ENCODE measurements at places on chromosomes 3 and 15. TPM values are rescaled to one million over a fixed set of nuclear protein-coding genes. Genes with fewer than 3 reads are reported as not detected.
A peak's percentile ranks its signal among the peaks of the same experiment; 100 is the strongest.

DNA sequence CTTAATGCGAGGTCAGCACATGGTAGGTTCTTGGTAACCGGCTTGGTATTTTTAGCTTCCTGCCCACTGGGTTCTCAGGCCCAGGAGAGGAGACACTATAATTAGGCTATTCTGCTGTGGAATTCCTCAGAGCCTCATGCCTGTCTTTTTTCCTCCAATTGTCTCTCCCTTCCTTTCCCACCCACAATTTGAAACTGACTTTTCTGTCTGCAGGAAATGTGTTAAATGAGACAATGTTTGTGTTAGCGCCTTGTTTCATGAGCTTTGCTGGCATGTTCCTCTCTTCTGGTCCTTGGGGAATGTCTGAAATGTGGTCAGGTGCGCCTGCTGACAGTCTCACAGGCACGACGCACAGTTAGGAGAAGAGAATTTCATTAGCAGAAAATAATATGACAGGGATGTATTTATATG is 223.6 kb upstream of the CTNNB1 start:
- no peak for DNase-seq
- no peak overlapping the region for H3K27ac ChIP-seq
- no peaks in the 10 kb centered on the region for H3K27me3 ChIP-seq
- peaks cover 5% of the 10 kb centered on the region for H3K4me1 ChIP-seq
- H3K4me3 ChIP-seq = no peak overlapping the region

GRCh38 chr15:72342385-72342784 is 22.4 kb upstream of the CELF6 start:
- no peak overlapping the region for H3K4me3 ChIP-seq
- no peak for DNase-seq
- H3K27ac ChIP-seq = no peak overlapping the region
- H3K36me3 ChIP-seq = peaks cover 56% of the 10 kb centered on the region
- H3K27me3 ChIP-seq = no peaks in the 10 kb centered on the region

- no peak for DNase-seq
- no peaks in the 10 kb centered on the region for H3K27me3 ChIP-seq
- no peak overlapping the region for H3K27ac ChIP-seq
- no peaks in the 10 kb centered on the region for H3K4me1 ChIP-seq
These were observed 596.7 kb downstream of the TUSC7 start for GRCh38 chr3:117306299-117306698.

- no peaks in the 10 kb centered on the region for H3K36me3 ChIP-seq
- no peaks in the 10 kb centered on the region for H3K27me3 ChIP-seq
- no peak overlapping the region for H3K27ac ChIP-seq
- H3K4me1 ChIP-seq = no peaks in the 10 kb centered on the region
- DNase-seq = no peak
- no peak overlapping the region for H3K4me3 ChIP-seq
These were observed 405.9 kb downstream of the ROBO1 start for GRCh38 chr3:79361748-79362378.

GRCh38 chr3:128128251-128128650 is 4.6 kb upstream of the RUVBL1 start:
- no peaks in the 10 kb centered on the region for H3K4me1 ChIP-seq
- no peaks in the 10 kb centered on the region for H3K27me3 ChIP-seq
- no peak for DNase-seq
- H3K27ac ChIP-seq = no peak overlapping the region
- no peaks in the 10 kb centered on the region for H3K36me3 ChIP-seq

DNA sequence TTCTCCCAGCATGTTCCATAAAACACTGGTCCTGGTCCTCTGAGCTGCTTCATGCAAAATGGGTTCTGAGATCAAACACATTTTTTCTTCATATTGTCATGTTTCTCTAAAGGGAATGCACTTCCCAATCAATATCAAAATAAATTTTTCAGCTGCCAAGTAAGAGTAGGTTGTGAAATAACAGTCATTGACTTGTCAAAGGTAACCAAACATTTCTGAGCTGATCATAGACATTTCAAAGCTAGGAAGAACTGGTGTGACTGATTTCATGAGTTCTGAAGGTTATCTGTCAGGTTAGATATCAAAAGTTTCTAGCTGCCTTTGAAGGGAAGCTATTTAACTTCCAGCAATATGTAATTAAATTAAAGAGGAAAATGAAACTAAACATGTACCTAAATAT is 770.9 kb downstream of the TBL1XR1 start:
- H3K27ac ChIP-seq = no peak overlapping the region
- H3K27me3 ChIP-seq = no peaks in the 10 kb centered on the region
- no peak overlapping the region for H3K4me3 ChIP-seq

GRCh38 chr3:23402728-23403492 is 199.8 kb downstream of the UBE2E2 start:
- DNase-seq = no peak
- H3K36me3 ChIP-seq = no peaks in the 10 kb centered on the region
- H3K4me3 ChIP-seq = no peak overlapping the region
- no peaks in the 10 kb centered on the region for H3K27me3 ChIP-seq
- H3K4me1 ChIP-seq = peaks cover 3% of the 10 kb centered on the region
- H3K27ac ChIP-seq = no peak overlapping the region

DNA sequence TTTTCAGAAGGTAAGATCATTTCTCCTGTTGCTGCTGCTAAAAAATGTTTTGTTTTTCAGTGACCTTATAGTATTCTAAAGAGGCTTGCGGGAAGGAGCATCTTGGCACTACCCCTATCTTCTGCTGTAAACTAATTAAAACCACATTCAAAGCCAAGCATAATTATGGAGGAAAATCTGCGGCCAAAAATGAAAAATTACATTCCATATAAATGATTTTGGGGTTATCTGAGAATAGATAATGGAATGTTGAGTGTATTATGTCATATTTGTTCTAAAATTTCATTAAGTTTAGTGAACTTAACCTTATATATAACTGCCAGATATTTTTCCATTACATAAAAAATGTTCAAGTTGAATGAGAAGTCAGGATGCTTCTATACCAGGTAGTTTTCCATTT is 170.4 kb upstream of the TMC3 start:
- no peaks in the 10 kb centered on the region for H3K36me3 ChIP-seq
- H3K4me1 ChIP-seq = no peaks in the 10 kb centered on the region
- no peaks in the 10 kb centered on the region for H3K27me3 ChIP-seq
- DNase-seq = no peak
- H3K27ac ChIP-seq = no peak overlapping the region

DNA sequence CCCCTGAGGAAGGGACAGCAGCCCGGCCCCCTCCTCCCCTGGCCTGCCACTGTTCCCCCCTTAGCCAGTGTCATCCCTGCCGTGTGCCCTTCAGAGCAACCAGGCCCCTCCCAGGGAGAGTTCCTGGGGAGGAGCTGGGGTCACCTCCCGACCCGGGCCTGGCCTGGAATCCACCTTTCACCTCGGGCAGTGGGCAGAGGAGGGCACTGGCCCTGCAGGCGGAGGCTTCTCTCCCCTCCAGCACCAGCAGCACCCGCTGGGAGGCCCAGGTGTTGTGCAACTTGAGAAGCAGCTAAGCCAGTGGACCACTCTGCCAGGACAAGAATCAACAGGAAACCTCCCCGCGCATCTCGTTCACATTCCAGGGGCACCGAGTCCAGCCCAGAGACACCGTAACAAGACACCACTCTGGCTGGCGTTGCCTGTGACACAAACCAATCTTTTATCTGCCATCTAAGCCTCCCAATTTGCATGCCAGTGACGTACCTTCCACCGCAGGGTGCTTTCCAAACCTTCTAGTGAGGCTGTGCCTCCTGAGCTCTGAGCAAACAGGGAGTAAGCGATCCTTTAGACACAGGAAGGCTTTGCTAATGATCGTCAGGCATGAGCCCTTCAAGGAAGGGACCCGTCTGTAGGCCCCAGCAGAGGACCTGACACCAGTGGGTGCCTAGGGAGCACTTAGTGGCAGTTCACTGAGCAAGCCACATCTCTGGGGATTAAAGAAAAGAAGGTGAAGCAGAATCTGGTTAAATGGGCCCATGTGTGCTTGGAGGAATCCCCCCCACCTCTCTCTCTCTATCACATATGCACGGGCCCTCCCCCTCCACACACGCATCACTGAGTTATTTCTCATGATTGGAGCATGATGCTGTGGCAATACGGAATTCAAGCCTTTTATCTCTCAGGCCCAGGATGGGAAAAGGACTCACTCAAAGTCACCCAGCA is 98.9 kb upstream of the TLE3 start:
- H3K27me3 ChIP-seq = no peaks in the 10 kb centered on the region
- peak overlapping the region; percentile 77 for H3K27ac ChIP-seq
- no peaks in the 10 kb centered on the region for H3K36me3 ChIP-seq
- H3K4me1 ChIP-seq = peaks cover 20% of the 10 kb centered on the region

DNA sequence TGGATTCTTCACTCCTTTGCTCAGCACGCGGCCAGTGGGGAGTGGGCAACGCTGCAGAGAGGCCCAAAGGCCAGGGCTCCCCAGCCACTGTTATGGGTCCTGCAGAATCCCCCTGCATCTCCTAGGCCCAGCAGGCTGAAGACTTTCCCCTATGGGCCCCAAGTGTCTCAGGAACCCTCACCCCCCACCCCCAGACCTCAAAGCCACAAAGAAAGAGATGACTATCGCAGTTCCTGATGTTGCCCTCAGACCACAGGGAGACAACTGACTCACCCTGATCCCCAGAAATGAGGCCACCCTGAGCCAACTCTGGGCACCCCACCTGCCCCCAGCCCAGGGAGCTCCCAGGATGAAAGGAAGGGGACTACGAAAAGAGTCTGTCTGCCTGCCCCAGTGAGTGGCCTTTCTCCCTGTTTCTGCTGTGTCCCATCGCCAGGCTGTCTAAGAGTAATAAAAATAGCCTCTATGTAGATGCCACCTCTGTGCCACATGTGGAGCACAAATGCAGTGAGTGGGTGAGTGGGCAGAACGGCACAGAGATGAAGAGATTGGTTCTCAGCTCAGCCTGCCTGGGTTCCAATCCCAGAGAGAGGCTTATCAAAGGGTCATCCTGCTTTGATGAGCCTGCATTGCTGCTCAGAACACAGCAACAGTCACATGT is 283.0 kb downstream of the UACA start:
- H3K4me1 ChIP-seq = peaks cover 3% of the 10 kb centered on the region
- no peaks in the 10 kb centered on the region for H3K36me3 ChIP-seq
- DNase-seq = no peak
- no peak overlapping the region for H3K27ac ChIP-seq
- no peaks in the 10 kb centered on the region for H3K27me3 ChIP-seq

DNA sequence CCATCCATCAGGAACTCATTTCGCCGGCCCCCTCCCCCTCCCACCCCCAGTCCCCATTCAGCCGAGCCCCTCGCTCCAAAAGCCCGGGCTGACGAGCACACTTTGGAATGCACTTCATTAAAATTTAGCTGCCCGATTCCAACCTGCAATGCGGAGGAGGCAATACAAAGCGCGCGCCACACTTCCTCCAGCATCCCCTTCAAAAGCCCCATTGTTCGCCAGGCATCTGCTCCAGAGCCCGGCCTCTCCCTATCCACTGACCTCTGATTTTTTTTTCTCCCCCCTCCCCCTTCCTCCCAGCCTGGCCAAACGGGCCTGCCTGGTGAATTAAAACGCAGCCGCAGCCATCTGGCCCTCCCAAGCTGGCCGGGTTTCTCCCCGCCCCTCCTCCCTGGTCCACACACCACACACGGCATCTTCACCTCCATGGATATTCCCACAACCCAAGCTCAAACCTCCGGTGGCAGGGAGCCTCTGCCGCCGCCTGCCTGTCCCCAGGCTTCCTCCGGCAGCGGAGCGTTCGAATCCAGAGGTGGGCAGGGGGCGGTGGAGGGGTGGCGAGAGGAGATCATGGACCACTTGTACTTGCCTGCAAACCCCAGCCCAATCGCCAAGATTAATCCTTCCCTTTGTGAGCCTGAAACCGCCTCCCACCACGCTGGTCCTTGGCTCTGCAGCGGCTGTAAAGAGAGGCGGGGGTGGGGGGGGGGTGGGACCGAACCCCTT is 441.3 kb downstream of the MAGI1 start:
- no peaks in the 10 kb centered on the region for H3K27me3 ChIP-seq
- H3K27ac ChIP-seq = no peak overlapping the region
- peak overlapping the region; percentile 65 for H3K4me3 ChIP-seq
- no peaks in the 10 kb centered on the region for H3K4me1 ChIP-seq

DNA sequence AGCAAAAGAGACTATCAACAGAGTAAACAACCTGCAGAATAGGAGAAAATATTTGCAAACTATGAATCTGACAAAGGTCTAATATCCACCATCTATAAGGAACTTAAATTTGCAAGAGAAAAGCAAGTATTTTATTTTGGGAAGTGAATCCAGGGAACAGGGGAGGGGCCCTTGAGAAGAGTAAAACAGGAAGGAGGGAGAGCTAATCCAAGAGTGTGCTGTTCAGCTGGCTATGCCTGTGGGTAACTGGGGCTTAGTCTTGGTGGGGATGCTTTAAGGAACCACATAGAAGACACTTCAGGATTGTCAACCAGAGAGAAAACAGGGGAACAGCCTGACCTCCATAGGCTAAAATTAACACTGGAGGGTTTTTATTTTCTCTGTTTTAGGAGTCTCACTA is 3.9 kb upstream of the HHLA2 start:
- H3K27ac ChIP-seq = no peak overlapping the region
- no peaks in the 10 kb centered on the region for H3K4me1 ChIP-seq
- no peaks in the 10 kb centered on the region for H3K27me3 ChIP-seq
- no peak for DNase-seq
- no peaks in the 10 kb centered on the region for H3K36me3 ChIP-seq

GRCh38 chr3:132283916-132284405 is 33.2 kb upstream of the ACP3 start:
- no peak for DNase-seq
- H3K36me3 ChIP-seq = no peaks in the 10 kb centered on the region
- no peak overlapping the region for H3K27ac ChIP-seq
- H3K27me3 ChIP-seq = no peaks in the 10 kb centered on the region
- H3K4me1 ChIP-seq = no peaks in the 10 kb centered on the region

DNA sequence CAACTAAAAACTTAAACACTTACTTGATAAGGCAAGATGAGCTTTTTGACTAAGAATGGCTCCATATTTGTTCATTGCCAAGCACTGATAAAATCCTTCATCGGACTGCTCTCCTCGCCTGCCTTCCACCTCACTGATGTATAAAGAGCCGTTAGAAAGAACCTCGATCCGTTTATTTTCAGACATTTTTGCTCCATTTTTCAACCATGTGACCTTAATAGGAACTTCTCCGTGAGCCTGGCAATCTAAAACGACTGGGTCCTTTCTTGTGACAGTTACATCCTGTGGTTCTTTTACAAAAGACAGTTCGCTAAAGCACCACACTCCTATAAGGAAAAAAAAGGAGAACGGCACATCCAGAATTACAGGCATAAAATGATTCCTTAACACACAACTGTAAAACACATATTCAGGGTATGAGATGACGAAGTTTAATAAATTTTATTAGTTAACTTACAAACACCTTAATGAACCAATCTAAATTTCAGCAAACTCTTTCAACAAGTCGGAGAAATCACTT is 2.5 kb downstream of the PRTG start:
- no peaks in the 10 kb centered on the region for H3K4me1 ChIP-seq
- no peak overlapping the region for H3K4me3 ChIP-seq

GRCh38 chr3:44114142-44114541 is 127.5 kb upstream of the TOPAZ1 start:
- H3K4me1 ChIP-seq = no peaks in the 10 kb centered on the region
- no peak overlapping the region for H3K27ac ChIP-seq
- H3K4me3 ChIP-seq = no peak overlapping the region
- no peaks in the 10 kb centered on the region for H3K27me3 ChIP-seq
- no peak for DNase-seq

Gene SERINC4
- total RNA-seq = not detected

Gene MAN2A2
- 90.4 TPM for total RNA-seq

Gene IMP3
- 159 TPM for total RNA-seq

Gene CHDH
- 0.53 TPM for total RNA-seq

Gene GRAMD2A
- total RNA-seq = not detected

Gene MESP2
- not detected for total RNA-seq

Gene SV2B
- total RNA-seq = 0.11 TPM

Gene KLHL40
- total RNA-seq = not detected

Gene PLA2G4D
- not detected for total RNA-seq
